Stimulated activated CD8-positive, alpha-beta memory T cell treated with anti-CD3 and anti-CD28 coated beads, Interleukin-7, amount 100 ng/mL, for 4 hours (primary cell): ENCODE measurements at places on chromosomes 6 and 20.
A peak's percentile ranks its signal among the peaks of the same experiment; 100 is the strongest.

- no peak for DNase-seq
Measured at GRCh38 chr6:163627274-163628062, 212.9 kb downstream of the QKI start.

DNA sequence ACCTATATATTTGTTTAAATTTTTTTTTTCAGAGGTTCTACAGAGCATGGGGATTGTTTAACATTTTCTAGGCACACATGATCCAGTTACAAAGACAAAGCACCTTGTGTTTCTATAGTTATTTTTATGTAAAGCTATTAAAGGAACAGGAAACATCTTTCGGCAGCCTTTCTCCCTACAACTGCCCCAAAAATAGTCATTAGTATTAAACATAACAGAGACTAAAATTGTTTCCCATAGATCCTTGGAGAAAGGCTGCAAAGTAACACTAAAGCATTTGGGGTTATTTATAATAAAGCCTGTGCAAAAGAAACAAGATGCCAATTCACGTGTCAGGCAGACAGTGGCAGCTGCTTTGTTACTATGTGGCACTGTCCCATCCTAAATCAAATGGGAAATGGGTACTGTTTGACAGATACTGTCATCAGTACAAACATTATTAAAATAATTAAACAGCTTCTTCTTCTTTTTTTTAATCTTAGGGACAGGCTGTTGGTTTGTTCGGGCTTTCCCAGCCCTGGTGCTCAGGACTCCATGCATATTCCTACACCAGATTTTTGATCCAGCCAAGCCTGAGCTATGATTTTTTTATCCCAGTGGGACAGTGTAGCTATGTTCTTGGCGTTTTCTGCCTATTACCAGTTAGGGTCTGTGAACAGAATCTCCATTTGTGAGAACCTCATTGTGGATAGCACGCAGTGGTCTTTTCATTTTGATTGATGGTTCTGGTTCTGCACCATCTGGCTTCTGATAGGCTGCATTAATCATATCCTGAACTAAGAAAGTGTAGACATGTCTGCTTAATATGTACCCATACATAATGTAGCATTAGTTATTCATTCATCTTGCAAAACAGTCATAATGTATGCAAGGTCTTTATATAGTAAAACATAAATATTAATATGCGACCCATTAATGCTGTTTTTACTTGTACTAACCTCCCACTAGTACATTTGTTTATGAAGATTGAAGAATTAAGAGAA, 460.4 kb upstream of the SOX4 start:
- DNase-seq: no peak

GRCh38 chr6:85096976-85097375, 332.6 kb upstream of the TBX18 start:
- DNase-seq: no peak

DNA sequence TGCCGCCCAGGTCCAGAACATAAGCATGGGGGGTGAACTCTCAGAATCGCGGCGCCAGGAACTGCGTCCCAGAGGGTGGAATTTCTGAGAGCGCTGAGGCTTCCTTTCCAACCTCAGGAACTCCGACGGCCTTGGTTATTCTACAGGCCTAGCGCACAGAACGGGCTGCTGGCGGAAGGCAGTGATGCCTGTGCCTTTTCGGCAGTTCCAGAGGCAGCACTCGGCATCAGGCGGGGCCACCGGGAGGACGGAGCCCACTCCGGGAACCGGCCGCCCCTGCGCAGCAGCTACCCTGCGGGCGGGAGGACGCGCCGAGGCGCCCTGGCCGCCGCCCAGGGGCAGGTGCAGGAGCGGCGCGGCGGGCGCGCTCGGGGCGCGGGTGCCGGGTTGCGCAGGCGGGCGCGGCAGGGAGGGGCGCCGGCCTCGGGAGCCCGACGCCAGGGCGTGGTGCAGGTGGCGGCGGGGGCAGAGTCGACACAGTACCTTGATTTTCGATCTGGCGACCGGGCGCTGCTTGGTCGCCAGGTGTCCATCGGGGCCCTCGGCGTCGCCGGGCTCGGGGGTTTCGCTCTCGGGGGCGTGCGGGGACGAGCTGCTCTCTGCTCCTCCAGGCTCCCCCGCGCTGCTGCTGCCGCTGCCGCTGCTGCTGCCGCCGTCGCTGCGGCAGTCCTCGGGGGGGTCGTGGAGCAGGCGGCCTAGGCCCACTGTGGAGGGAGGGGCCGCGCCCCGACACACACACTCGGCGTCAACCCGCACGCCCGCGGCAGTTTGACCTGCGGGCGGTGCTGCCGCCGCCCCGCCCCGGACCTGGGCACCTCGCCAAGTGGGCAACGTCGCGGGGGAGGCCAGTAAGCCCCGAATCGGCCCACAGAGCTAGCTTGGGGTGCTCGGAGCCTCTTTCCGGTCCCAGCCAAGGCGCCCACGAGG, 1.3 kb downstream of the OVOL2 start:
- no peak for DNase-seq

DNA sequence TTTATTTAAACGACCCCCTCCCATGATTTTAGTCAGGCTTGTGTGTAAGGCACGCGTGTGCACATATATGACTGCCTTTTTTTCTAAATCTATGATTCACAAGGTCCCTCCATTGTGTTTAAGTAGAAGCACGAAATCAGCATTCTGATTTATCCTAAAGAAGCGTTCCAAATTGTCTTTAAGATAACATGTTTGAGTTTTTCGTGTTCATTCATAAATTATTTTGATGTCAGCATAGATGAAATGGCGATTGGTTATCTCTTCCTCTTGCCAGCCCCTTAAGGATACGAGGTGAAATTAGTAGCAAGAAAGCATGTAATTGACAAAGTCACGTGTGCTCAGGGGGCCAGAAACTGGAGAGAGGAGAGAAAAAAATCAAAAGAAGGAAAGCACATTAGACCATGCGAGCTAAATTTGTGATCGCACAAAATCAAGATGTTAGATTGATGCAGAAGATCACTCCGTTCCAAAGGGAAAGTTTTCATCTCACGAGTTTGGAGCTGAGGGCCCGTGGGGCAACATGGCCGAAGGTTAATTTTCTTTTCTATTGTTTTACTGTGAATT, at the start of gene LIN28B:
Gene LIN28B, plus strand, starts transcription at position 377 of the 564 bp plus-strand sequence. Its CDS starts 144 bp downstream, at position 521.
- DNase-seq: no peak

DNA sequence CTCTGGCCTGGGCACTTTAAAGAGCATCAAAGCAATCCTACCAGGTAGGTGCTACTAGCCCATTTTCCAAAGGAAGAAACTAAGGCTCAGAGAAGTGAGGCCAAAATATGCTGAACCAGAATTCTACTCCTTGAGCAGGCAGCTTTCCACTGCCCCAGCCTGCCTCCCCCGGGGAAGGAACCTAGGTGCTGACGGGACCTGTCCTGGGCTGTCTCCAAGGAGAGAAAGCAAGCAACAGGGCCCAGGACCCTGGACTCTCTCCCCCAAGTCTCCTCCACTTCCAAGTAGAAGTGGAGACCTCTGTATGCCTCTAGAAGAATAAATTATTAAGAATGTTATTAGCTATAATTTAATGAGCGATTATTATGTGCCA, 159.5 kb downstream of the MRPL14 start:
- no peak for DNase-seq

DNA sequence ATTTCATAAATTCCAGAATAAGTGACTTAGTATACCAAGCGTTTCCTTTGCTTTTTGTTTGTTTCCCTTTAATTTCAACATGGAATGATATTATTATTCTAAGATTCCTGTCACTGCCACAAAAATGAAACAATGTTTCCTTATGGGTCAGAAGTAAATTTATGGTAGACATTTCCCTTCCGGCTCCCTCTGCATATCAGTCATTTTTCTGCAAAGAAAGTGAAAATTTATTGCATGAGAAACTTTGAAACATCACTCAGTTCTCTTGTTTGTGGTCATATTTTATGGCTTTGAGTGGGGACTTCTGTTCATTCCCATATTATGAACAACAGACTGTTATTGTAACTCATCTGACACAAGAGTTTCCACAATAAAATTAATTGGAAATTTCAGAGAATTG, 97.8 kb downstream of the NKAIN2 start:
- no peak for DNase-seq

DNA sequence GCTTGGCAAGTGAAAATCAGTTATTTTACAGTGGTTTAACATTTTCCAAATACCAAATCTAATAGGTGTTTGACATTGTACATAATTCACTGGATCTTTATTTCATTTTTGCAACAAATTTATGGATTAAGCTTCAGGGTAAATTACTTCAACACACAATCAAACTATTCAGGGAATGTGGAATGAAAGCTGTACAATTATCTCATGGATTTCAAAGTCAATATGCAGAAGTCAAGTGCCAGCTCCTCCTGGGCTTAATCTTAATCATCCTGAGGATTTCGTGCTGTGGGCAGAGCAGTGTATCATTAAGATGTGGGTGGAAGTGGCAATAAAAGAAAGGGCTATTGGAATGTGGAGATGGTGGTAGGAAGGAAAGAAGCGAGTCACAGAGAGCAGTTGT, 548.8 kb downstream of the COL12A1 start:
- DNase-seq: no peak

DNA sequence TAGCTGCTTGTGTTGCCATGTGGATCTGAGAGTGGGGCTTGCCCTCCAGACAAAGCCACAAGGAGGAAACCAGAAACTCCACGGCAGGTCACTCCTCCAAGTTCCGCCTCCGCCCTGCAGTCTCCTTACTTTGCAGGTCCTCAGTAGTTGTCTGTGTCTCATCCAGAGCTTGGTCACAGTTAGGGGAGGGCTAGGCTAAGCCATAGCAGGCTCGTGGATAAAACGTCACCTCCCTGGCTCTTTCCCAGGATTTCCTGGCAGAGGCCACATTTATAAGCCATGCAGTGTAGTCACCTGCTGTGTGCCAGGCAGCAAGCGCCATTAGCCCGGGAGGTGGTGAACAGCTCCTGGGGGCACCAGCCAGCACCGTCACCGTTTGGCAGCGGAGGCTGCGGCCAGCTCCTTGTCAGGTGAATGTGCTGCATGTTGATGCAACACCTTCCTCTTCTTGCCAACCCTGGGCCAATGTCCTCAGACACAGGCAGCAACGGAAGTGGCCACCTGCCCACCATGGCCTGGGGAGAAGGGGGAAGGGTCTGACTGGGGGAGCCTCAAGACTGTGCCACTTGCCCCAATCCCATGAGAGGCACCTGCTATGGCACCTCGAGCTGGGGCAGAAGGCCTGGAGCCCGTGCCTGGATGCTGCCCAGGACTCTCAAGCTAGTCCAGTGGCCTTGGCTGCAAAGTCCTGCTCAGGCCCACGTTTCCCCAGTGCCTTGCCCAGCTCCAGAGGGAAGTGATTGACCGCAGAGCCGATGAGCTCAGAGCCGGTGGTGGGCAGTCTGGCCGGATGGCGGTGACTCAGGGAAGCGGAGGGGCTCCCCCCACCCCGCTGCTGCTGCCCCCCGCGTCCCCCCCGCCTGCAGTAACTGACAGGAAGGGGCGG, 39.0 kb upstream of the SLCO4A1 start:
- DNase-seq: no peak

GRCh38 chr6:45617441-45617840, 239.7 kb upstream of the SUPT3H start:
- no peak for DNase-seq

DNA sequence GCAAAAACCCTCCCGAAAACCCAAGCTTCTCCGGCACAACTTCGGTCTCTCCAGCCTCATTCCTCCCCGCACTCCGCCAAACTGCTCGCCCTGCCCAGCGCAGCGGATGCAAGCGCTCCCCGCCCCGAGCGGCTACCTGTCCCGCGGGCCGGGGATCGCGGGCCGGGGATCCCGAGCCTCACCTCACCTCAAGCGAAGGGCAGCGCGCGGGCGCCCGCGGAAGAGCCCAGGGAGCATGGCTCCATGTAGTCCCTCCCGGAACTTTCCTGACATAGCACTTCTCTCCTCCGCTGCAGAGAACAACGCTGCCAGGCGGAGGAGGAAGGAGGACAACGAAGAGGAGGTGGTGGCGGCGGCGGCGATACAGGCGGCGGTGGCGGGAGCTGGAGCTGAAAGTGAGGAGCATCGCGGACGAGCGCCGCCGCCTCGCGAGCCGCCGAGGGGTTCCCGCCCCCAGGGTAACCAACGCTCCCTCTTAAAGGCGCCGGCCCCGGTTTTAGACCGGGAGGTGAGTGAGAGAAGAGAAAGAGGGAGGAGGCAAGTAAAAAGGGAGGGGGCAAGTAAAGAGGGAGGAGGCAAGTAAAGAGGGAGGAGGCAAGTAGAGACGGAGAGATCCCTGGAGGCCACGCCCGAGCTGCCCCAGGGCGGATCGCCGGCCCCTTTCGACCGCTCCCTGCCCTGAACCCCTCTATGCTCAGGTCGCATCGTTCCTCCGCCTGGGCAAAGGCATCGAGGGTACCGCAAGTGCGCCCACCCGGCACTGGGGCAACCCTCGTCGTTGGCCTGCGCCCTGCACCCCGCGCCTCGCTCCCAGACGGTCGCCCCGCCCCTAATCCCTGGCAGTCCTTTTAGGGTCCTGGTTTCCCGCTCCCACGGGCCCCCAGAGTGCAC, at the start of gene GPR63:
Gene GPR63, minus strand, starts transcription at position 397 of the 891 bp plus-strand sequence. CDS start 37,746 bp downstream, outside the sequence.
- DNase-seq: peak; percentile 52

DNA sequence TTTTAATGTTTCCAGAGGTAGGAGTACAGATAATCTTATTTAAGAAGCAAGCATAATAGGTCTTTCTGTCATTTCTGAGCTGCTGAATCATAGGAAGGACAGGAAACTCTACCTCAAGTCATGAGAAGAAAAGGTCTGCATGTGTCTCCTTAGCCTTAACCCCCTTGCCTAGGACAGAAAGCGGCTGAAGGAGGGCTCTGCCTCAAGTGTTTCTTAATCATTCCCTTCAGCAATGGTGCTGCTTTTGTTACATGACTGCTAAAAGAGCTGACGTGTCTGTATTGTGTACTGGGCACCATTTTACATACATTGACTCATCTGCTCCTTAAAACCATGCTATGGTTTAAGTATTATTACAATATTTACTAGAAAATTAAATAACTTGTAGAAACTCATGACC, 564.0 kb upstream of the AGPAT4 start:
- DNase-seq: no peak

GRCh38 chr6:14719270-14719669, 526.6 kb upstream of the JARID2 start:
- DNase-seq: no peak

GRCh38 chr20:58528412-58528811, 13.2 kb upstream of the APCDD1L start:
- no peak for DNase-seq

GRCh38 chr6:136034422-136034821, 182.9 kb downstream of the PDE7B start:
- DNase-seq: no peak

DNA sequence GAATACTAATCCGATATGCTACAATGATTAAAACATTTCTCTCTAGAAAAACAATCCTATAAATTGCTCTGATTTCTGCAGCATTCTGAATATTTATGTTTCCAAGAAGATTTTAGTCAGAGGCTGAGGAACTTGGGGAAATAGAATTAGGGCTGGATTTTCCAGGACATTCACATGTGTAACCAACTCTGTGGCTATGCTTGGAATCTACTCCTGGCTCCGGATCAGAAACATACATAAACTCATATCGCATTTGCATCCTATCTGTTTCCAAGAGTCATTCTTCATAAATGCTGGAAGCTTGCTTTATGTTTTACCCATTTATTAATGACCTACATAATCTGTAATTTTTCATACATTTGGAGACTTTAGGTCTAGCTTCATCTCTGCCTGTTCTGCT, 459.9 kb upstream of the MARCKS start:
- DNase-seq: no peak

- DNase-seq: no peak
Measured at GRCh38 chr20:35091816-35092523, 637 bp downstream of the TRPC4AP start.
